CD4-positive, alpha-beta T cell treated with Interleukin-2 at 100 ng/mL for 4 hours (primary cell): ENCODE measurements at places on chromosomes 6 and 20.

- no peak for DNase-seq
Measured at GRCh38 chr6:91352878-91353277, 766.0 kb upstream of the MAP3K7 start.

GRCh38 chr6:142671791-142672190, 273.2 kb downstream of the HIVEP2 start:
- DNase-seq: no peak

DNA sequence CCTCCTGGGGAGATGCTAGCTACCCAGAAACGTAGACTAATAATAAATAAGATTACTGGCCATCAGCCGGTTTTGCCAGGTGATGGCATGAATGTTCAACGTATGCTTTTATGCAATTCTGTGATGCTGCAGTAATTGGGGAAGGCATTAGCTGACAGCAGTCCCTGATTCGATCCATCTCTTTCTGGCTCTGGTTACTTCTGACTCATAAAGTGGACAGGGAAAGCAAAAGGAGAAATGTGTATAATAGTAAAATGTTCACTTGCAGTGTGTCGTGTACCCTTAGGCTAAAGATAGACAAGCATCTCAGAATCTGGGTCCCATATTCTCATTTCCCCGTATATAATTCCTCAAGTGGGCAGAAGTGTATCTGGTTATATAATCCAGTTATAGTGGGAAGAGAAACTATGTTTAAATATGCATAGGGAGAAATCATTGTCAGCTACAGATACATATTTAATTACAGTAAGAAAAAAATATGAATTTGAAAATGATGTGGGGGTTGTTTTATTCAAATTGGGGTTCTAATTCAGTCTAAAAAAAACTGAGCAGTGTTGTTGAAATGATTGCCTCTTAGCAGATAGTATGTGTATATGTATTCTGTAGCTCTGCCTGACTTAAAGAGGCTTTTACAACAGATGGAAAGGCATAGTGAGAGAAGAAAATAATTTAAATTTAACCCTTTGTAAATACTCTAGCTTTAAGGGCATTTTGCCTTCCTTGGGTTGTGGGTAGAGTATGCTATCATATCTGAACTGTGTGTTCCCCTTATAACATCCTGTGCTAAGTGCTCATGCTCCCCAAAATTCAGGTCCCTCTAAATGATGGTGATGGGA, 40.6 kb downstream of the DOK5 start:
- DNase-seq: no peak

- no peak for DNase-seq
Measured at GRCh38 chr6:158175111-158175510, 7.0 kb downstream of the GTF2H5 start.

GRCh38 chr6:30152016-30152673, 8.9 kb downstream of the TRIM10 start:
- DNase-seq: no peak

DNA sequence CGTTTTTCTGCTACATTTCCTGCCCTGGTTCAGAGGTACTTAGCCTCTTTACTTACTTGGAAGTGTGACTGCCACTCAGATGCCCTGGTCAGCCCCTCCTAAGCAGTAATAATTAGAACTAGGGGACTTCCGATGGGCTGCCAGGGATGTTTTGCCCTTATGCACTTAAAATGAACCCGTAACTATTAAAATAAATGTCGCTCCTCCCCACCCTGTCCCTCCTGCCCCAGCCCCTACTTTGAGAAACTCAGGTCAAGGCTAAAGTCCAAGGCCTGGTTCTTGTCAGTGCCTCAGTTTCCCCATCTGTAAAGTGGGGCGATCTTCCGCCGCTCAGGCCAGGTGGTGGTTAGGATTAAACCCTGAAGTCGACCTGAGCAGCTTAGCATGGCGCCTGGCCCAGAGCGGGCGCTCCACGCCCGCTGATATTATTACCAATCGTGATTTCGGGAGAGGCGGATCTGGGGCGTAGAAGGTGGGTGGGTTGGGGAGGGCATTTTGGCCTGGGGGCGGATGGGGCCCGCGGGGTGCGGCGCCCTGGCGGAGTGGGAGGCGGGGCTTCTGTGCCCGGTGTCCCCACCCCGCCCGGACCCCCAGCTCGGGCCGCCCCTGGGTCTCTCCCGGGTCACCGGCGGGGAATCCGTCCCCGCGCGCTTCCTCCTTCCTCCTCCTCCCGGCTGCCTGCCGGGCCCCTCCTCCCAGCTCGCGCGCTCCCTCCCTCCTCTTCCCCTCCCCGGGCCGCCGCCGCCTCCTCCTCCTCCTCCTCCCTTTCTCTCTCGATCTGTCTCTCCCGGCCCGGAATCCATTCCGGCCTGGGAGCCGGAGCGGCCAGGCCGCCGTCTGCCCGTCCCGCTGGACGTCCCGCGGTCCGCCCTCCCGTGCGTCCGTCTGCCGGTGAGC, at the start of gene SRC:
Gene SRC, plus strand, starts transcription at position 802 of the 897 bp plus-strand sequence. CDS start 38,014 bp downstream, outside the sequence.
- peak; percentile 32 for DNase-seq

DNA sequence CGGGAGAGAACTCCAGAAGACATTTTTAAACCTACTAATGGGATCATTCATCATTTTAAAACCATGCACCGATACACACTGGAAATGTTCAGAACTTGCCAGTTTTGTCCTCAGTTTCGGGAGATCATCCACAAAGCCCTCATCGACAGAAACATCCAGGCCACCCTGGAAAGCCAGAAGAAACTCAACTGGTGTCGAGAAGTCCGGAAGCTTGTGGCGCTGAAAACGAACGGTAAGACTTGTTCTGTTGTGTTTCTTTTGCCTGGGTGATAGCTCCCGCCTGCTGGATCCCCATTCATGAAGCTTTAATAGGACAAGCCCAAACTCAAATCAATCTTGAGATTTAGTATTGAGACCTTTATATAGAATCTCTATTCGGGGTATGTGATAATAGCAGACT, 4.2 kb downstream of the TNFAIP3 start:
- no peak for DNase-seq

DNA sequence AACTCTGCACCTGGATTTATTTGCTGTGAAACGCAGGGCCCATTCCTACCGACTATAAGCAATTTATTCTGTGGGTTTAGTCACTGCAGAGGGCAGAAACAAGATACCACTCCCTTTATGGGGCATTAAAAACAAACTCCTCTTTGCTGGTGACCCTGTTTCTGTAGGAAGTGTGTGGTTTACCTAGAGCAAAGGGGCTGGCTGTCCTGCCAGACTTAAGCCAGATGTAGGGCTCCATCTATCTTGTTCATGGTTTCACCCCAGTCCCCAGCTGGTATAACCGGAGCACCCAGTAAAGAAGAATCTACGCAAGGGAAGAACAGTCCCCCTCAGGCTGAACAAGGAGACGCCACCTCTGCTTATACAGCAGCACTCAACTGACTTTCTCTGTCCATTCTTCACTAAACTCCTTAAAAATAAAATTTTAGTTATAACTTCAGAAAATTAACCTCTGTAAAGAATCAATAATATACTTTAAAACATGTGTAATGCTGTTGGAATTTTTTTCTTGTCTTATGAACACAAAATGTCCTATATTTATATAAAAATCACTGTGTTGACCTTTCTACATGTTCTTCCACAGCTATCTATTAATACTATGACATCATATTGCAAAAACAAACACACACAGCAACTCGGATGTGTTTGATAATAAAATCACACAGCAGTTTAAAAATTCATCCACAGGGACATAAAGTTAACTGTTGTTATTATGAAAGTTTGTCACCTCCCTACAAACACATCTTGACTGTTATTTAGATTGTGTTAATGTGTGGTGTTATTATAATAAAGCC, 126.1 kb upstream of the RPS6KA2 start:
- DNase-seq: no peak

- DNase-seq: peak; percentile 59
Measured at GRCh38 chr20:36491901-36492617, 49.3 kb upstream of the MYL9 start.

GRCh38 chr6:136772685-136773472, 19.4 kb downstream of the MAP3K5 start:
- no peak for DNase-seq

- no peak for DNase-seq
Measured at GRCh38 chr6:23505026-23505425, 621.0 kb upstream of the NRSN1 start.

DNA sequence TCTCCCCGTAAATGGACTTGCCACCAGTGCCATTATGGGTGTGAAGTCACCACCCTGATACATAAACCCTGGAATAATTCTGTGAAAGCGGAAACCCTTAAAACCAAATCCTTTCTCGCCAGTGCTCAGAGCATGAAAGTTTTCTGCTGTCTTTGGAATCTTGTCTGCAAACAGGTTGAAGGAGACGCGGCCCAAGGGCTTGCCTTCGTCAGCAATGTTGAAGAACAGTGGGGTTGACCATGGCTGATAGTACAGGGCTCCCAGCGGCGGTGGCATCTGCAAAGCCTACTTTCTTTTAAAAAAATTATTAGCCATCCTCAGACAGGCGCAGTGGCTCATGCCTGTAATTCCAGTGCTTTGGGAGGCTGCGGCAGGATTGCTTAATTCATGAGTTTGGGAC, 22.1 kb downstream of the ABHD12 start:
- no peak for DNase-seq
